Suppressor macrophage treated with lipopolysaccharide for 4 hours (primary cell): ENCODE measurements at places on chromosomes 7 and 10.
A peak's percentile ranks its signal among the peaks of the same experiment; 100 is the strongest.

GRCh38 chr10:124561206-124561605 lies 99.6 kb downstream of the LHPP start:
- DNase-seq: no peak

DNA sequence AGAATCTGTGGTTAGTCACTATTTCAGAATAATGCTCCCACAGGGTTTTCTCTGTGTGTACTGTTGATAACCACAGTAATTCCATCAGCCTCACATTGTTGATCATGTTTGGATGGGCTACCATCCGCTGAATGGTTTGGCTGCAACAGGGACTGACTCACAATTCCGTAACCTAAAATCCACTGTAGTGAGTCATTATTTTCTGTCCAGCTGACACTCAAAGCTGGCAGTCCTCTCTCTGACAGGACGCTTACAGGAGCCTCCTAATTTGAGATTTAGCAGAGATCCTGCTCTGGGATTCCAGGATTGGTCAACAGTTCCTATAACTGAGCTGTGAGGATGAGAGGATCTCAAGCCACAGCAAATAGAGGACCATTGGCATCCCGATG lies 32.7 kb downstream of the VWA2 start:
- no peak for DNase-seq

DNA sequence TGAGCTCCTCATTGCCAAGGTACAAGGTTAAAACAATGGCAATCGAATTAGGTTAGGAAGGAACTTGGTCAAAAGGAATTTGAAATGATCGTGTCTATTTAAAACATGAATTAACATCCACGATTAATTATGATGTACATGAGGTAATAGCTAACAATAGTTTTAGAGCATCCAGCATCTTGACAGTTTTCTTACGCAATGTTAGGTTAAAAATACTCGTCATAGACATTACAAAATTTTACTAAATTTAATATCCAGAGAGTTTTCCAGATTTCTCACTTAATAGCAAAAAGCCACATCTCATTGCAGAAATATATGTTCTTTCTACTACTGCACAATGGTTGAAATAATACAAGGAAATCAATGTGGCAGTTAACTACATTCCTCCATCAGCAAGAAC lies 22.6 kb downstream of the CUBN start:
- DNase-seq: no peak

DNA sequence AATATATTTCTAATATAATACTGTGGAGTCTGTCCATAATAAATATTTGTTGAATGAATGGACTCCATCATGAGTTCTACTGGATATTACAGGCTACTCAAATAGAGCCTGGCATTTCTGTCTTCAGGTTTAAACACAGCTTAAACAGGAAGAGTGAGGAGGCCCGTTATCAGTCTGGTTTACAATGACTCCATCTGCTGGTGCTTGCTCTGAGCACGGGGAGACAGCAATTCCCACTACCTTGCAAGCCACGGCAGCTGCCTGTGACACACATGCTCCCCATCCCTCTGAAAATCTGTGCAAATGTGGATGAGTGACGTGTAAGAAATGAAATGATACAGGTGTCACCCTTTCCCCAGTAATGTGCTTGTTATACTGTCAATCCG lies 293.5 kb upstream of the IMMP2L start:
- no peak for DNase-seq

- DNase-seq: no peak
Observed at GRCh38 chr7:28301148-28301641, 111.1 kb upstream of the CREB5 start.

GRCh38 chr7:148447221-148447849 lies 143.2 kb upstream of the C7orf33 start:
- no peak for DNase-seq

DNA sequence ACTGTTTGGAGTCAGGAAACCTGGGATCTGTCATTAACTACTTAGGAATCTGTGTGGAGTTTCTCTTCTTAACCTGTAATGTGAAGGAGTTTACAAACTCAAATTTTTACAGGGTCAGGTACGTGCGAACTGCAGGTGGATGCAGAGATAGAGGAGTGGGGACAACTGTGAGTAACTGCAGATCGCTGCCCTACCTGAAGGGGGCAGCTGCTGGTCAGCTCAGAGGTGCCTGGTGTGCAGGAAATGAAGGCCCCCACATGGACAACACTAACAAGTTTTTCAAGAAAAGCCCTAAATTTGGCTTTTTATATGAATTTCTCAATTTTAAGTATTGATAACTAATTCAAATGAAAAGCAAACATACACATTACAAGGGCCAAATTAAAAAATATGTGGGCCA lies 380.0 kb downstream of the REEP3 start:
- DNase-seq: no peak

- peak; percentile 47 for DNase-seq
Observed at GRCh38 chr7:105743351-105744090, 132.9 kb downstream of the ATXN7L1 start.

DNA sequence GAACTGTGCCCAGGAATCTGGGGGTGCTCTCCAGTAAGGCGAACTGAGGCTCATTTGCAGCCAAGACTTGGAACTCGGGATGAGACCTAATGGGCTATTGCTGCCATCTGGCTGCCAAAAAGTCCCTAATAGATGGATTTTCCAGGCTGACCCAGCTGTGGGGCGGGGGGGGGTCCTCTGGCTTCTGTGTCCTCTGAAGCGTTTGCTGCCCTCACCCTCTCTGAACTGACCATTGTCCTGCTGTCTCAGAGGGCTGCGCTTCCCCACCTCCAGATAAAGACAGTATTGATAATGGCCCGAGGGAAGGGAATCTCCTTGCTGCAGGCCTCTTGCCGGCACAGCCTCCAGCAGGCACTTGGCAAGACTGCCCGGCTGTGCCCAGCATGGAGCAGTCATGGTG lies 46.6 kb downstream of the CLEC2L start:
- DNase-seq: no peak

DNA sequence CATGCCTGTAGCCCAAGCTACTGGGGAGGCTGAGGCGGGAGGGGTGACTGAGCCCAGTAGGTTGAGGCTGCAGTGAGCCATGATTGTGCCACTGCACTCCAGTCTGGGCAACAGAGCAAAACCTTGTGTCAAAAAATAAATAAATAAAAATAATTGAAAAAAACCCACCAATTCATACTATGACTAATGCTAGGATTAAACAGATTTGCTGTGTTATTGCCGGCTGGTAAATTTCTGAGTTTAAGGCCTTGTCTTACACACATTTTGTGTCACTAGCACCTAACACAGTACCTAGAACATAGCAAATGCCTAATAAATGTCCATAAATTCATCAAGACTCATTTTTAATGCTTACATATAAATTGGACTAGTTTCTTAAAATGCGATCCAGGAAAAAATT lies 8.7 kb downstream of the ESYT2 start:
- no peak for DNase-seq

DNA sequence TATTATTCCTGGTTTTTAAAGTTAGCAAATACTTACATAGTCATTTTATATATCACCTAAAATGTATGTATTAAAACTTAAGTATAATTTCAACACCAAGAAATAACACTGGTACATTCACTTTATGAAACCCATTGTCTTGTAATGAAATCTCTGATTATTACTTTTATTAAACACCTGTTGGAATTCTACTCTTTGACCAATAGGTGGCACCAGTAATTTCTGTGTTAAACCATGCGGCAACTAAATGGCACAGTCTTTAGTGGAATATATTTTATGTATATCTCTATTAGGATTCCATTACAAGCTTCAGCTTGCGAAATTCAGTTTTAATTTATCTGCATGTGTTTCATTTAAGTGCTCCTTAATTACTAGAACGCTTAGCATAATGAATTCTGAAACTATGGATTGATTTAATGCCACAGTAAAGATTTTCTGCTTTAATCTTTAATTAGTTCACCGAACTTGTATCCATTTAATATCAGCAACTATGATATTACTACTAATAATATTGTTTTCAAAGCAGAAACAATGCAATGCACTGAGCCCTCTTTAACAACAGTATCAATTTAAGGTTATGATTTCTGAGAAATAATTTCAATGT lies 181.3 kb downstream of the MAGI2 start:
- DNase-seq: peak; percentile 57

DNA sequence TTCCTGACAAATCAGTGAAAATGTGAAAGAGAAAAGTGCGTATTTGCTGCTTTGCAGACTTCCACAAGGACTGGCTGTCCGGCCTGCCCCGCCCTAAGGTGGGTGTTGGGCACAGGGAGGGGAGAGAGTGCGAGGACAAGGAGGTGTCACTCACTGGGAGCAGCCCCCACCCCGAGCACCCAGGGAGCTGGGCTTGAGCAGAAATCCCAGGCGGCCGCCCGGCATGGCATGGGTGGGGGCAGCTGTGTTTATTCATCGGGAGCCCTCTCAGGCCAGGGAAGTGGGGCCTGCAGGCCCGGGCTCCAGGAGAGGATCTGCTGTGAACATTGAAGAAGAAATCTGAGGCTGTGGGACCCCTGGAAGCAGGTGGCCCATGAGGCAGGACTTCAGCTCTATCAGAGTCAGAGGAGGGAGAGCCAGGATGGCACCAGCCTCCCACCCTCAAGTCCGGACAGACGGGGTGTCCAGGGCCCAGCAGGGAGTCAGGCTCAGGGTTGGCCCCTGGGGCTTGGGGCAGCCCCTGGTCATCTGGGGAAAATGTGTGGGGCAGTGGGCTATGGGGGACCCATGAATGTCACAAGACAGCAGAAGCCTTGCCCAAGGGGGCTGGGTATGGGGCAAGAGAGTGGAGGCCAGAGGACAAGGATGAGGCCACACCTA lies 164.4 kb upstream of the PPP2R2D start:
- no peak for DNase-seq

GRCh38 chr10:130495891-130496636 lies 359.9 kb downstream of the GLRX3 start:
- no peak for DNase-seq

- peak; percentile 5 for DNase-seq
Observed at GRCh38 chr10:8137726-8138125, 83.2 kb downstream of the GATA3 start.

DNA sequence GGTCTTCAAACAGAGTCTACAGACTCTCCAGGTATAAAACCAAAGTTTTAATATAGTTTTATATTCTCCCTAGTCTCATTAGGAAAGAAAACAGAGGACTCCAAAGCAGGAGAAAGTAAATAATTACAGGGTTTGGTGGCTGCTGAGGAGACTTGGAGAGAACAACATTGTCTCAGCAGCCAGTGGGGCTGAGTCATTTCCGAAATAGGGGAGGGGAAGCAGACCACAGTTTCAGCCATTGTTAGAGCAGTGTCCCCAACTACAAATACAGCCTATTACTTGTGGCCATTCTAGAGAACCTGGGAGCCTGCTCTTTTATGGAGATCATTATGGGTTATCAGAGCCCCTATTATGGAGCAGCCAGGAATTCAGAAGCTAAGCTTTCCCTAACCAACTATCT lies 44.2 kb upstream of the A1CF start:
- DNase-seq: no peak

DNA sequence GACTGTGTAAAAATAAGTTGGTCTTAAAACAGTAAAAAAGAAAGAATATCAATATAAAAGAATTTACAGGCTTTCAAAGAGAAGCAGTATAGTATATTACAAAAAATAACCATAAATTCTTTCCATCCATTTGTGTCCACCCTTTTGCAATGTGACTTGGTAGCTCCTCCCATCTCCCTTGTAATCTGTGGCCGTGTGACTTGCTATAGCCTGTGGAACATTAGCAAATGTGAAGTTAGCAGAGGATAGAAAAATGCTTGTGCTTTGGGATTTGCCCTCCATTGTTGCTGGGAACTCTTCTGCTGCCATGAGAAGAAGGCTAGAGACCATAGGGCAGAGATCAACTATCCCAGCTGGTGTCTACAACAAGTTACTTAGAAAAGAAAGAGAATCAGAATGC lies 30.2 kb downstream of the KLHL7 start:
- no peak for DNase-seq

DNA sequence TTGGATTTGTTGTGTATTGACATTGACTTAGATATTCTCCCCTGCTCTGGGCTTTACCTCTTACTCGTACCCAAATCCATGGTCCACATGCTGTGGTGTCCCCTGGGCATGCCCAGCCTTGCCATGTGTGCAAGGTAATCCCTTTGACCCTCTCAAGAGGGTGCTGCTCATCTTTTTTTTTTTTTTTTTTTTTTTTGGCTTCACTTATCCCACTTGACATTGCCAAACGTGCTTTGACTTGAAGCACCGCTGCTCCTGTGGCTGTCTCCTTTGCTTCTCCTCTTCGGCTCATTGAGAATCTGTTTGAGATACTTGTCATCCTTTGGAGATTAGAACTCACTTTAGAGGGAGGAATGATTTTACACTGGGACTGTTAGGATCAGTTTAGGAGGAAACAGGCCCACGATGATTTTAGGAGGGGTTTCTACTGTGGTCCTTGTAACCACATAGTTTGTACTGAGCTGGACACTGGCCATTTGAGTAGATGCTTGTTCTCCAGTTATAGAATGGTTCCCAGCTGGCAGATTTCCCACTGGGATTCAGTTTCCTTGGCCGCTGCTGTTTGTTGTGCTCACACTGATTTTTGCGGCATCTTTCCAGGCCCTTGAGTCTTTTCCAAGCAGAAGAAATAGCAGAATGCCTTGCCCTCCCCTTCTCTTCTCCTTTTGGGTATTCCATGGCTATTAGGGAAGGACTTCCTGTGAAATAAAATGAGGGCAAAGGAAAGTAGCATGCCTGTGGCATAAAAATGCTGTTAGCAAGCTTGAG lies 184.8 kb downstream of the AUTS2 start:
- no peak for DNase-seq

DNA sequence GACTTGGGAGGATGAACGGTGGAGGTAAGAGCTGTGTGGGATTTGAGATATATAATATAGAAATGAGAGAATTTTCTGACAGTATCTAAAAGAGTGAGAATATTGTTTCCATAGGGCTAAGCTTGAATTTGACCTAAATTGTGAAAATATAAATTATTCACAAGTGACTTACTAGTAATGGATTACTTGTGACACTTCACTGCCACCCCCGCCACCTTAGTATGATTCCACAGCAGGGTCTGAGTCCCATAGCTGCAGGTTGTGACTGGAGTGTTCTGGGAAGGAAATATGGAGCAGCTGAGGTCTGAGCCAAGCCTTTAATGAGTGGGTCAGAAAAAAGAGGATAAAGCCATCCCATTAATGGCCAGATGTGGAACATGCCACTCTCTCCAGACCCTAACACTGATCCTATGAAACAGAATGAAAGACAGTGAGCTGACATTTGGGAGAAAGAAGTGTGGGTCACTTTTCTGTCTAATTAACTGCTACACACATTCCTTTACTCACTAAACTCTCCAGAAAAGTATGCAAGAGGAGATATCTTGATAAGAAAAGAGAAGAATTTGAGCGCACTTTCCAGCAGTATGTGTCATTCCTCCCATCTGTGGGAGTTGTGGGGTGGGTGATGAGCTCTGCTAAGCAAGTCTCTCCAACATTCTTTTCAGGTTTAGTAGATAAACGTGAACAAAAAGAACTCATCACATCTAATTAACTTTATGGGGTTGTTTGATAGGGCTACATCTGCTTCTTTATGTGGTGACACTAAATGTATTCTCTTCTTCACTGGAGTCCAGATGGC lies 1193.4 kb downstream of the SORCS3 start:
- no peak for DNase-seq

DNA sequence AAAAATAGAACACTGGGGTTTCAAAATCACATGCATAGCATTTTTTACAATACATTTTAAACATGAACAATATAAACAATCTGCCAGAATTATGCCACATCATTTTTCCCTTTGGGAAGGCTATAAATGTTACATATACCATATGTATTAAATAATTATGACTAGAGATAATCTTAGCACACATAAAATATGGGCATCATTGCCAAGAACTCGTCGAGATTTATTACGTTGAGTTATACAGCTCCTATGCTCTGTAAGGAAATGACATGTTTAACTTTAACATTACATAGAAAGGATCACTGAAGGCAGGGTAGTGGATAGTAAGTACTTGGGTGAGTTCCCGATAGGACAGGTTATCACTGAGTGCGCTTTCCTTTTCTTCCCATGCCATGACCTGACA lies 267.8 kb downstream of the PARD3 start:
- DNase-seq: no peak
